Stimulated activated CD4-positive, alpha-beta T cell treated with anti-CD3 and anti-CD28 coated beads, Interleukin-15, amount 100 ng/mL, for 48 hours (primary cell): ENCODE measurements at places on chromosomes 7 and 10.

DNA sequence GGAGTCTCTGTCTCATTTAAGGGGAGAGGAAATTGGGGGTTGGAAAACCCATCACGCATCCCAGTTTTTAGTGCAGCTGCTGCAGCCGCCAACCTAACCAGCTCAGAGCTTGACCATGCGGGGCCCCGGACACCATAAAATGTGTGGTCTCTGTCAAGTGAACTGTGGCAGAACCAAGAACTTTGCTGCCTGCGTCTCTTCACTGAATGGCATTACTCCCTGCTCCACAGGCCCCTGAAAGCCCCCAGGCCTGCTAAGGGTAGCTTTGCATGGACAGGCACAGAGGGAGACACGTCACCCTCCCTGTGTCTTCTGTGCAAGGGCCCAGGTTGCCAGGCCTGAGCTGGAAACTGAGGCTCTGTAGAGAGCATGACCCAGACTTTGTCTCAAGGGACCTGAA lies 144.6 kb upstream of the GPR26 start:
- DNase-seq = no peak

DNA sequence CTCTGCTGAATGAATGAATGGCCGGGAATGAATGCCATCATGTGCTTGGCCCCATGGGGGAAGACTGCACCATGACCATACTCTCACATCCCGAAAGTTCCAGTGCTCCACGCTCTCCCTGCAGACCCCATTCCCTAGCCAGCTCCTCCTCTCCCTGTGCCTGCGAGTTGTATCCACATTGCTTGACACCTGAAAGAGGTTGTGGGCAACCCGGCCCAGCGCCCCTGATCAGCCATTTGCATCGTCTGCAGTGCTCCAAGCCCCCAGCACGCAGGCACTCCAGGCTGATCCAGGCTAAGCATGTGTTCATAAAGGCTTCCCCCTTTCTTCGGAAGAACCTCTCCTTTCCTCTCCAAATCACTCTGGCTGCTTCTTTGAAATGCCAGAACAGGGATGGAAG lies 354.4 kb upstream of the MKI67 start:
- no peak for DNase-seq

GRCh38 chr7:14691597-14692203 lies 210.9 kb downstream of the DGKB start:
- no peak for DNase-seq

DNA sequence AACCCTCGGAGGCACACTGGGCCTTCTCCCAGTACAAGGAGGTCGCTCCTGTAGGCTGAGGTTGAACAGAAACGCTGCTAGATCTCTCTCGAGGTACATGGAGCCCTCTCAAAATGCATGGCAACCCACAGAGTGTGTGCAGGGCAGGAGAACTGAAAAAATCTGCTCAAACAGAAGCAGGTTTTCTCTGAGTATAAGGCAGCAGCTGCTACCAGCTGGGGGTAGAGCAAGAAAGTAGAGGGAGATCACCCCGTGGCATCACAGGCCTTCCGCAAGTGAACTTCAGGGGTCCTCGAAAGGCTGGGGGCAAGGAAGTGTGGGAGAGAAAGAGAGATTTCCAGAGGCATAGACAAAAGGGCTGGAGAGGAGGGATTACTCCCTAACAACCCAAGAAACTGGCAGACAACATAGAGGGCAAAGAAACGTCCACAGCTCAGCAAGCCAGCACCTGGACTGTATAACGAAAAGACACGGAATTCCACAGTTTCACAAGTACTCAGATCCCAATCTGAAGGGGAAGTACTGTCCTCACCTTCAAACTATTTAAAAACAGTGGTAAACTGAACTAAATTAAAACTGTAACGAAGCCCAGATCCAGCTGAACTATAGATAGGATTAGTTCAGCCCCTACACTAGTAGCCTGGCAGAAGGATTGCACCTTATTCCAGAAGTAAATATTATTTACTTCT lies 299.2 kb downstream of the IPMK start:
- DNase-seq = no peak

DNA sequence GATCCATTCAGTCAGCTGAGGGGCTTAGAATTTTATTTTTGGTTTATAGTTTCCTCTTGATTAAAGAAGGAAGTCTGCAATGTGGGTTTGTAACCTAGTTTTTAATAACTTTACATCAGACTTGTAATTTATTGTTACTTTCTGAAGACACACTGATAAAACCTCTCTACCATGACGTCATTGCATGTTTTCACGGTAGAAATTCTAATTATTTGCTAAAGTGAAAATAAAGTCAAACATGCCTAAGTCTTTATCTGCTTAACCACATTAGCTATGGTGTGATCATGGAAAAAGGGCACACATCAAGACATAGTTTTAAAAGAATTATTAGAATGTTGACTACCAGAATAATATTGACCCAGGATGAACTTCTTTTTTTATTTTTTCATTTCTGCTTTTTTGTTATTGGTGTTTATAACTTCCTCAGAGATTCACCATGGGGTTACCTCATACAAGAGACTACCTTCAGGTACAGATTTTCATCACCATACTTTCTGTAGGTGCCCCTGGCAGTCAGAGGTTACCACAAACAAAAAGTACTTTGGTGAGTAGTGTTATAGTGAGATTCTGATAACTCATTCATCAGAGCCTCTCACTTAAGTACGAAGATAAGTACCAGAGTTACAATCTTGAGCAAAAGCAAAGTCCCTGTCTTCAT lies 7.0 kb upstream of the PANK1 start:
- DNase-seq = no peak

DNA sequence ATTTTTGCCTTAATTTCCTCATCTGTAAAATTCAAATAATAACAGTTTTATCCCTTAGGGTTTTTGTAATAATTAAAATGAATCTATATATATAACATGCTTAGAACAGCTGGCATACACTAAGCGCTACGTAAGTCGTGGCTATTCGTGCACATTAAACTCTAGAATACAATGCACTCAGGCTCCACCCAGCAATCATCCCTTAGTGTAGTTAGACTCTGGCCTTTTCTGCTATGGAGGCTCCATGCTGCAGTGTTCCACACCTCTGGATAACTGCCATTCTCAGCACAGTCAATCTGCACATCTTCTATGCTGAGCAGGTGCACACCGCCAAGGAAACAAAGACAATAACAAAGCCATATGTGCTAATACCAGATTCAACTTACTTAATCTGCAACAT lies 92.9 kb downstream of the IPMK start:
- no peak for DNase-seq

DNA sequence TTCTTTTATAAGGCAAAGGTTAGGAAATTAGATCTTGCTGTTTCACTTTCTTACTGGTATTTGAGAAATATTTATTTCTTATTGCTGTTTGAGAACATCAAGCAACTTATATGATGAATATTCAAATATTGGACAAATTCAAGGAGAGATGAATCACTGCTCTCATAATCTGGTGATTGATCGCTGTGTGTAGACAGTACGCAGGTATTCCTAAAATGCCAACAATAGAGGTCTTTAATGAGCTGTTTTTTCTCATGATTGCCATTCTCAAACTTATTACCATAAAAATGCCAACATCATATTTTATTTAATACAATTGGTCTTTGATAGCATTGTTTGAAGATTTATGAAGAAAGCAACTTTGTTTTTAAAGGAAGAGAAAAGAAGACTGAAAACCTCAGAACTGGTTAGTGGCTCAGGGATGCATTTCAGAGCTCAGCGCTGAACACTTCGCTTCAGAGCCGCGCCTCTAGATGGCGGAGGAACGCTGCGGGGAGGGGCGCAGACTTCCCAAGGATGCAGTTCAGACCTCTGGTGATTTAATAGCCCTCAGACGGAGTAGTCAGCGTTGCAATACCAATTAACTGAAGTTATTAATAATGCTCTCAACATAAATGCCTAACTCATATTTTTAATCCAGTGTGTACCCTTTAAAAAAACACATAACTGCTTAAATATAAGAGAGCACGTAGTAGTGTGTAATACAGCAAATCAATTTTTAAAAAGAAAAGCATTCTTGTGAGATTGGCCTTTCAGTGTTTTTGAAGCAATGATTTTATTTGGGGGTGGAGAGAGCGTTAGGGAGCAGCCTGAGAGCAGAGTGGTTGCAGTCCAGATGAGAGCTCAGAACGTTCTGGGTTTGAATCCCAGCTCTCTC lies 38.5 kb upstream of the STEAP4 start:
- DNase-seq = no peak

- DNase-seq = no peak
Measured at GRCh38 chr7:78578686-78579085, 780.1 kb downstream of the PHTF2 start.

DNA sequence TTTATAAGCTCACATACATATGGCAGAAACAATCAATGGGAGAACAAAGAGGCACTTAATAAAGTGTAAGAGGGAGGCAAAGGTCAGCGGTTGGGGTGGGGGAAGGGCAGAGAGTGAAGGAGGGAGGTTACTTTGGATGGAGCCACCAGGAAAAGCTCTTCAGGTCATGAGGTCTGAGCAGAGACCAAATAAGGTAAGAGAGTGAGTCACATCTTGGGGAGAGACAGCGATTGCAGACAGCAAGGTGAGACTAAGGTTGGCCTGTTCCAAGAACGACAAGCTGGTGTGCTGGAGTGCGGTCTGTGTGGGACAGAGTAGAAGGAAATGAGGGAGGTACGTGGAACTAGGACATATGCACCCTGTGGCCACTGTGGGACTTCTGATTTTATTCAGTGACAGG lies 74.3 kb upstream of the TOMM7 start:
- DNase-seq = no peak

GRCh38 chr10:6273351-6273750 lies 70.6 kb downstream of the PFKFB3 start:
- DNase-seq = no peak

- DNase-seq = no peak
Measured at GRCh38 chr7:1255080-1255816, 22.6 kb downstream of the UNCX start.

DNA sequence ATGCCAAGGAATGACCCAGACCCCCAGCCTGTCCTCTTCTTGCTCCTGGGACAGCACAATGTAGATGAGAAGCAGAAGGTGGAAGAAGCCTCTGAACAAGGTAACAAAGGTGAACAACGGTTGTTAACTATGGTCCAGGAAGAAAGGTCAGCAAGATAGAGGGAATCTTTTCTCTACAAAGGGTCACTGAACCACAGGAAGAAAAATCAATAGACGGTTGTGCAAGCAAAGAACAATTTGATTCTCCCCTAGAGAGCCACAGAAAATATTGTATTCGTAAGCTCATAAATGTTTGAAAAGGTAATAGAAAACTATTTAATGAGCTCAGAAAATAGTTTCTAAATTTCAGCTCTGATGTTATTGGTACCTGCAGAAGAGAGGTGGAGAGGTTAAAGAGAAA lies 111.3 kb downstream of the ST8SIA6 start:
- DNase-seq = no peak

DNA sequence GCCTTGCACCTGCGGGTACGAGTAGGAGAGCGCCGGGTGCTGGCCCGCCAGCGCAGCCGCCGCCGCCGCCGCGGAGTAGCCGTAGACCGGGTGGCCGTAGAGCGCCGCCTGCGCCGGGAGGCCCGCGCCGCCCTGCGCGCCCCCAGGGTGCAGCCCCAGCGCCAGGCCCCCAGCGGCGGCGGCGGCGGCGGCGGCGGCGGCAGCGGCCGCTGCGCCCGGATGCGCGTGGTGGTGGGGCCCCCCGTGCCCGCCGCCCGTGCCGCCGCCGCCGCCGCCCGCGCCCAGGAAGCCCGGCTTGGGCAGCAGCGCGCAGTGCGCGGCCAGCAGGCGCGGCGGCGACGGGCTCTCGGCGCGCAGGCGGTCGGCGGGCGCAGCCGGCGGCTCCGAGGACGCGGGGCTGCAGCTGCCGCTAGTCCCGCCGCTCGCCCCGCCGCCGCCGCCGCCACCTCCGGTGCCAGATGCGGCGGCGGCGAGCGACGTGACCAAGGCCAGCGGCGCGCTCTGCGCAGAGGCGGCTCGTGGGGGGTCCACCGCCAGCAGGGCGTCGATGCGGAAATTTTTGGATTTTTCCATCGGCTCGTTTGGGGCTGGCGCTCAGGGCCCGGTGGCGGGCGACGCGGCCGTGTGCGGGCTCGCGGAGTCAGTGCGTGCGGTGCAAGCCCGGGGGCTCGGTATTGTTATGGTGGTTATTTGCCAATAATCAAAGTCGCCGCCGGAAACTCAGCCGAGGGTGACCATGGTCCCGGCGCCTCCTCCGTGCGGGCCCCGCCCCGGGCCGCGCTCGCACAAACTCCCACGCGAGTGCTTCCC lies 480 bp downstream of the MNX1 start:
- no peak for DNase-seq

DNA sequence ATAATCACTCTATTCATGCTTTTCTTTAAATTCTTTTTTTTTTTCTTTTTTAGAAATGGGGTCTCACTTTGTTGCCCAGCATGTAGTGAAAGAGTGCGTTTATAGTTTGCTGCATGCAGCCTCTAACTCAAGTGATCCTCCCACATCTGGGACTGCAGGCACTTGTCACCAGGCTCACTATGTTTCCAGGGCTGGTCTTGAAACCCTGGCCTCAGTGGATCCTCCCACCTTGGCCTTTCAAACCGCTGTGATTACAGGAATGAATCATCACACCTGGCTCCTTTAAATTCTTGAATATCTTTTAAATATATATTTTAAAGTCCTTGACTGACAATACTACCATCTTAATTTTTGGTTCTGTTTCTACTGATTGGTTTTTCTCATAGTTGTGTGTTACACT lies 591.6 kb upstream of the KCND2 start:
- DNase-seq = no peak

DNA sequence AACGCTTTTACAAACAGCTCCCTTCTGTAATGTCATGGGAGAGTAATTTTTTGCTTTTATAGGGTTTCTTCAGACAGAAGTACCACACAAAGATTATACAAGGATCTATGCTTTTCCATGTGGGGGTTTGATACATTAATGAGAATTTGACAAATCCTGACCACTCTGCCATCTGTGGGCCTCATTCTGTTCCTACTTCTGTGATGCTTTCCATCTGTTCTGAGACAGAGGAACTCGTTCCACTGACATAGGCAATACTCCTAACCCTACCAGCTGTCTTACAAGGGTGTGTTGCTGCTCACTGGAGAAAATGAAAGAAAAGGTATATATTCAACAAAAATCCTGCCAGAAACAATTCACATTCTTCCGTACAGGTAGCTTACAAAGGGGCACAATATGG lies 59.4 kb upstream of the NAMPT start:
- no peak for DNase-seq

DNA sequence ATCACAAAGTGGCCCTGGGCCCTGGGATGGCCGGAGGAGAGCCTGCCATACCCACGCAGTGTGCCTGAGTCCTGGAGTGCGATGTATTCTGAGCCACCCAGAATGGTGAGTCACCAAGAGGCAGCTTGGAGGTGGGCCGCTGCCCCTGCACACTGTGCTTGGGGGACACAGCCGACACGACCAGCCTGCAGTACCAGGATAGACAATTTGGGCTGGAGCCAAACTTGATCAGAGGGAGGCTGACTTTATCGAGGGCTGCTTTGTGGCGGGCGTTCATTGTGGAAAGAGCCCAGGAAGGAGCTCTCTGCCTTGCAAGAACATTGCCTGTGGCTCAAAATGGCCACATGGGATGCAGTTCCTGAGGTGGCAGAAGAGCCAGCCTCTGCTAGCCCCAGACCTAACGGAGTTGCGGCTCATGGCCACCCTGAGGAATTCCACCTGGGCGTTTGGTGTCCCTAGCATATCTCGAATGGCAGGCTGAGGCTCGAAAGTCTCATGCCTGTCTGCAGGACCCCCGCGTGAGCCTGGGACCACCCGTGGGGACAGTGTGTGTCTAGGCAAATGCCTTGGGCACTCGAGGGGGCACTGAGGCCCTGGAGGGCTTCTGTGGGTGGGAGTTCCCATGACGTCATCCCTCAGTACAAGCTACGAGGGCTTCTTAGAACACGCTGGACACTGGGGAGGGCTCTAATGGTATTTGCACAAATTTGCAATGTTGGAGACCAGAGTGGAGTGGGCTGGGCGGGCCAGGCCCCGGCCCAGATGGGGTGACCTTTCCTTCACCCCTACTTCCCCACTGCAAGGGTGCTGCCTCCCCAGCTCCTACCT lies 79.7 kb downstream of the LHPP start:
- DNase-seq = no peak
